CD4-positive, alpha-beta T cell treated with Interleukin-10 for 1 hour (primary cell): ENCODE measurements at places on chromosomes 7 and 10.

GRCh38 chr7:120864141-120864900, 6.4 kb upstream of the TSPAN12 start:
- no peak for DNase-seq

- no peak for DNase-seq
These were observed 308.1 kb downstream of the SFMBT2 start for GRCh38 chr10:7102557-7103349.

DNA sequence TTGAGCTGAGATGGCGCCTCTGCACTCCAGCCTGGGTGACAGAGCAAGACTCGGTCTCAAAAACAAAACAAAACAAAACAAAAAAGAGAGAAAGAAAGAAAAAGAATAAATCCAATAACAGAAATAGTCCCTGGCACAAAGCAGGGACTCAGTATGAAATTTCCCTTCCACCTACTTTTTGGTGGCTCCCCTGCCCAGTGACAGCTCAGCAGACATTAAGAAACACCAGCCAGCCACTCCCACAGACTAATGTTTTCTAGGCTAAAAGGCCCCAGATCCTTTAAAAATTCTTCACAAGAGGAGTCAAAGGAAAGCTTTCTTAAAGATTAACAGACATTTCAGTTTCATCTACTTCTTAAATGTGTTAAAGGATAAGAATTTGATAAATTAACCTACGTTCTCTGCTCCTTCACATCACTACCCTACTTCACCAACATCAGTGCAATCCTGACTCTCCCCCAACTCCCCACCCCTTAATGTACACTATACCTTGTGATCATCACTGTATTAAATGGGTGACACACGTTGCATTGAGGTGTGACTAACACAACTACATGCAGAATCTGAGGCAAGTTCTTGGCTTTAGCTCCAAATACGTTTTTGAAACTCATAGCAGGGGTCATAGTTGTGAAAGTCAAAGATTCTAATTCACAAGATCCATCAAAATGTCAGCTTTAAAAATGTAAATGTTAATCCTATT, 114.5 kb upstream of the CAV2 start:
- DNase-seq: no peak

- DNase-seq: no peak
These were observed 4.6 kb upstream of the INPP5A start for GRCh38 chr10:132532749-132533560.
